NCI-H1092 (cell line): ENCODE measurements at places on chromosomes 2 and 18.

- no peak for DNase-seq
These were observed 3.3 kb downstream of the KLHL29 start for GRCh38 chr2:23388294-23388693.

GRCh38 chr18:8106603-8107002 is 502.6 kb upstream of the RAB12 start:
- DNase-seq = no peak

GRCh38 chr2:241745276-241745675 is 10.8 kb downstream of the D2HGDH start:
- DNase-seq = no peak

DNA sequence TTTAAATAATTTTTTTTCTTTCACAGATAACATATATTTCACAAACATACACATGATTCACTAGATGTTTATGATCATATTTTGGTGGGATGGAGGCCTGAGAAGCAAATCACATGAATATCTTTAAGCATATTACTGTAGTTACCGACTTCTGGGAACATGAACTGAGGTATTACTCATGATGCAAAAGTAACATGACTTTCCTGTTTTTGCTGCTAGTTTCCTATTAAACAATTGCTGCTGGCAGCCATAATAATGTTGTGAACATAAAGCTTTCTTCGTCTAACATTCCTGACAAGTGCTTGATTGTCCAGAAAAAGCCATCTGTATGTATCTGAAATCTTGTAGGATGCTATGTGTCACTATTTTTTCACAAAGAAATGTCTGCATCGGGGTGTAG is 145.4 kb downstream of the MTX2 start:
- no peak for DNase-seq

DNA sequence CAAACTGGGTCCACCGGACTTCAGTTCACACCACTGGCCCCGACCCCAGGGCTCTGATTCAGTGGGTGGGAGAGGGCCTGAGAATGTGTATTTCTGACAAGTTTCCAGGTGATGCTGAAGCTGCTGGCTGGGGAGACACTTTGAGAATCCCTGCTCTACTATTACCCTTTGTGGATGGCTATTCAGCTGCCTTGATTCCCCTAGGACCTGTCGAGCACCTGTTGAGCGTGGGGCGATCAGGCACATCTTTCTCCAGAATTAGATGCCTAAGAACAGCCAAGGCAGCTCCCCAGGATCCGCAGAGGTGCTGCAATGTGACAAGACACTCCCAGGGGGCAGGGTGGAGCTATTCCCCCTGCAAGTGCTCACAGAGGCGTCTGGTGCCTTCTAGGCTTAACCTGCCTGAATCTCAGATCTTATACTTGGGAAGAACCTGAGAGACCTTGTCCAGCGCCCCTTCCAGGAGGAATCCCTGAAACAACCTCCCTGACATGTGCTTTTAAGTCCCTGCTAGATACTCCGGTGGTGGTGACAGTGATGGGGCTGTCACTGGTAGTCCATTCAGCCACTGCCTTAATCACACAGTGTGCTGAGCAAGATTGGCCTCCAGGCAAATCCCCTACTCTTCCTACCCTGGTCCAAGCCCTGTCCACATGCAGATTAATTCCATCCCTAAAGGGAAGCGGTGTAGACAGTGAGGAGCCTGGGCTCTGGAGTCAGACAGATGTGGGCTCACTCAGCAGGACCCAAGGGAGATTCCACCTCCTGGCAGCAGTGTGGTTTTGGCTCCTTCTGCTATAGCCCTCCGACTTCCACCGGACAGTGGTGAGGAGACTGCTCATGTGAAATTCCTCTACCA is 43.4 kb upstream of the OTOF start:
- no peak for DNase-seq

DNA sequence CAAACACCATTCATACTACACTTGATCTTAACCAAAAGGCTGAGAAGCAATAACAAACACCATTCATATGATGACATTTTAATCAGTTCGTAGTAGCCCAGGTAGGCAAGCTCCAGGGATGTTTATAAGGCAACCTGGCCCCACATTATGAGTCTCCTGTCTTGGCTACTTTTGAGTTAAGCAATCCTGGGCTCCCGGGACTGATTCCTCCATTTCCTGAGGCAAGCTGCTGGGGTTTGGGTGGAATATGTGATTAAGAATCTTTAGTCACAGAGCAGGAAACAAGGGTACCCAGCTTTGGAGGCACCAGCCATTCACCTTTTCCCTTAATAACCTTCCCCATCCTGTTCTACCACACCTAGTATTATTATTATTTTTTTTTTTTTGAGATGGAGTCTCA is 24.5 kb upstream of the SPRED2 start:
- no peak for DNase-seq

DNA sequence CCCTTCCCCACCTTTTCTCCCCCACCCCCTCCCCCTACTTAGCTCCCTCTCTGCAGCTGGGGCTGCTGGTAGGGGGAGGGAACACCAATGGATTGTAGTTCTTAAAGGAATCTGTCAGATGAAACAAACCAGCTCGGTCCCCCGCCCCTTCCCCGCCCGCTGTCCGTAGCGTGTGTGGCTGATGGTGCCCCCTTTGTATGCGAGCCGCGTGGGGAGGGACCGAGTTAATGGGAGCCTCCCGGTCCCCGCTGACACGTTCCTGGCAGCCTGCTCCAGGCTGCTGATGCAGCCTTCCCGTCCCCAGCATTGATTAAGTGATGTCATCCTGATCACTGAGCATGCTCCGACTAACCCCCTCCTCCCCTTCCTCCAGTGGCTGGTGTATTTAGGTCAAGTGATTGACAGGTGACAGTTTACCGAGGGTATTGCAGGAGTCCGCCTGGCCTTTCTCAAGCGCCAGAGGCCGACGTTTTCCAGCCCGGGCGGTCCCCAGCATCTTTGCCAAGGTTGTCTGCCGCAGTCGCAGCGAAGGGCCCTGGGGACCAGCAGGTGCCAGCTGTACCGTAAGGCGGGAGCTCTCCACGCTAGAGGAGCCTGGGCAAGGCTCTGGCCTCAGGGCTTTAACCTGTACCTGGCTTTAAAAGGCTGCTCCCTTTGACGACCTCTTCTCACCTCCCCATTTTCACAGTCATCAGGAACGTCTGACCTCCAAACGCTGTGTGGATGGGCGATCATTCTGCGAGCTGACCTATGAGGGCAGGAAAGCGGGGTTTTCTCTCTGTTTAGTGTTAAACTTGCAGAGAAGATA is 1.8 kb downstream of the KIF5C start:
- DNase-seq = peak; percentile 85

GRCh38 chr18:58175786-58176176 is 131.8 kb downstream of the NEDD4L start:
- DNase-seq = peak; percentile 63

- no peak for DNase-seq
These were observed 133.4 kb upstream of the REG3A start for GRCh38 chr2:79292958-79293315.

DNA sequence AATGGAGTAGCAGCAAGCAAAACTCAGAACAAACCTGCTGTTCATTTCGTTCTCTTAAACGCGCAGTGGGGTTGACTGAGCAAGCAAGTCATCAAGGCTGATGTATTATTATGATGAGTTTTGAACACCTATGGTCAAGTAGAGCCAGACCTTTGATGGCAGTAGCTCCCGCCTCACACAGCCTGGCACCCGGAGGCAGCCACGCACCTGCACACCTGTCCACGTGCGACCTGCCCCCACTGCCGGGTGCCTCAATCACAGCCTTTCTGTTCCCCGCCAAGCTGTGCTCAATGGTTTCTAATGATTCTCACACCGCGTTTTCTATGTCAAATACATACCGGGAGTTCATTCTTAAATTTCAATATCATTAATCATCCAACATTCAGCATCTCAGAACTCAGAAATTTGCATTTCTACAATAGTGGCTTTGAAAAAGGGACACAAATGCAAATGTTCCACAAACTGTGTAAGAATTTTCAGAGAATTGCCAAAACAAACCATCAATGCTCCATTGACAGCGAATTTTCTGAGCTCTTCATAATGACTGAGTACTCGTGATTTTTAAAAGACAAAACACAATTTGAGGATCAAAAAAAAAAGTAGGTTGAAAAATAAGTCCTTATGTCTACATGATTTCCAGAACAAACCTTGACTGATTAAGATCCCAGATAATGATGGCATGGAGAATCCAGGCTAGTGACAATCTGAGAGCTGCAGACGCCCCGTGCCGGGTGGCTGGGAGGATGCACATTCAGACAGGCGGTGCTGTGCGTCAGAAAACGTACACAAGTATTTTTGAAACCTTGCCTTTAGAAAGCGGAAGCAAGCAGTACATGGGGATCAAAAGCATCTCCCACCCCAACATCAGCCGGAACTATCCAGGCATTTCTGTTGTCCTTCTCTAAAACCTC is 56.6 kb downstream of the HDAC4 start:
- DNase-seq = no peak

GRCh38 chr18:28176698-28176947 is 307 bp downstream of the CDH2 start:
- DNase-seq = no peak

DNA sequence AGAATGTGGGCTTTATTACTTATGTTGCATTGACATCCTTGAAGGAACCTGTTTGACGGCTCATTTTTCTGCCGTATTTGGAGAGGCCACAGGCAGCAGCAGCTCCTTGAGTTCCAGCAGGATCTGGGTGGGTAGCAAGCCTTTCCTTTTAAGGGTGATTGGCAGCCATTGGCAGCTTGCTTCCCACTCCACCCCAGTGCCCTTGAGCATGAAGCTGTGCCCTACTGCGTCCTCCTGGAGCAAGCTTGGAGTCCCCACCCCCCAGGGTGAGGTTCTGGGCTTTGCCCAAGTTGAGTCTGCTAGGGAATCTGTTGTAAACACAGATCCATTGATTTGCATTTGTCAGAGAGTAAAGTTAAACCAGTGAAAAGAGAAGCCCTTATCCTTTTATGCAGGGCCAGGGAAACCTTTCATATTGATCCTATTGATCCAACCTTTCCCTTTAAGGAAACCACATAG is 9.2 kb downstream of the ONECUT2 start:
- DNase-seq = no peak

DNA sequence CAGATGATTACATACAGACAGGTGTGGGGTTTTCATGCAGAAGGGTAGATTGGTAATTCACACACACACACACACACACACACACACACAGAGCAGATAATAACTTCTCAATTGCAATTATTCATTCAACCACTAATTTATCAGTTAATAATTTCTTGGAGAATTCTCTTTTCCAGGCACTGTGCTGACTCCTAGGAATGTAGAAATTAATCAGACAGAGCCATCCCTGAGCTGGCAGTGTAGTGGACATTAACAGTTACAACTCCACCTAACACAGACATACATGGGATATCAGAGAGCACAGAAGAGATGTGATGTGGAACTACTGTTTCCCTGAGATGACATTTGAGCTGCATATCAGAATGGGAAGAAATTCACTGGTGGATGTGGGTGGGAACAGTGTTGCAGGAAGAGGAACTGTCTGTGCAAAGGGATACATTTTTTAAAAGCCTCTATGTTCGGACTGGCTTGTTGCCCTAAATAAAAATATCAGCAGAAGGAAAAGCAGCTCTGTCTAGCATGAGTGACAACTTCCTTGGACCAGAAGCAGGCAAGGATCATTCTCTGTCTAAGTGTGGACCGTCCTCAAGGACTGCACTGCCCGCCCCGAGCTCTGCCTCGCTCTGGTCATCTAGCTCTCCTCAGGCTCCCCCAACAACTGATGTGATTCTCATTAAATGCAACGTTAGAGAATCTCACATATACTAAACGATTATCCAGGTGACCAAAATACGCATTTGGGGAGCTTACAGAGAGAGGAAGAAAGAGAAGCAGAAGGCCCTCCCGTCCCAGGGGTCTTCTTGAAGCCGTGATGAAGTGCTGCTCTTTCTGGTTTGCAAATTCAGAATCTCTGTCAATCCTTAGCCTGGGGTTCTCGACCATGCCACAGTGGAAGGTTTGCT is 173.4 kb upstream of the TRIB2 start:
- DNase-seq = no peak

GRCh38 chr2:214057986-214058385 is 352.9 kb upstream of the VWC2L start:
- no peak for DNase-seq

GRCh38 chr2:197229509-197230443 is 80.8 kb downstream of the ANKRD44 start:
- no peak for DNase-seq

DNA sequence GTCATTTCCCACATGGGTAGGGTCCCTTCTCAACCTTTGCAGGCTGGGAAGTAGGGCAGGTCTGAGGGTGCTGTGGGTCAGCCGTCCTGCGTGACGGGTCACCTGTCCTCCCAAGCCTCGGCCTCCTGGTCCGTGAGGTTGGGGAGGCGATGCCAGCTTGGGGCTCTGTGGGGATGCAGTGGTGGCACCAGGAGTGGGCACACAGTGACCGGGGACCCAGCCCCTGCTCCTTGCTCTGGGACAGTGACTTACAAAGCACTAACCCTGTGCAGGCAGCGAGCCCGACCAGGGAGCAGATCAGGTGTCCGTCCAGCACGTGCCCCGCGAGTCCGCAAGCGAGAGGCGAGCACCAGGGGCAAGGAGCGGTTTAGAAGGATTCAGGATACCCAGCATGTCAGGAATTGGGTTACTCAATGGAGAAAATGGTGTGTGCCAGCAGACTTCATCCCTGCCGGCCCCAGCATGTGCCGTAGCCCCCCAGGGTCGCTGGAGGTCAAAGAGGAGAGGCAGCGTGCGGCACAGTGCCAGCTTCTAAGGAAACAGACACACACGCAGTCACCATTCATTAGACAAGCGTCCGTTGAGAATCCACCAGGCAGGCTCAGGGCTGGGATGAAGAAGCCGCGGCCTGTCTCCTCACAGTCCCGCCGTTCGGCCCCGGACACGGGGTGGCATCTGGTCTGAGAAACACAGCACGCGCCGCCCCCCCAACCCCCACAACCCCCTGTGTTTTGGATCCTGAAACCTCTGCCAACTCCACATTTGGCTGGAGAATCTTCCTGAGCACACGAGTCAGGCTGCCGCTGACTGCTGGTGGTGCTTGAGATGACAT is 11.7 kb downstream of the COLEC11 start:
- no peak for DNase-seq

DNA sequence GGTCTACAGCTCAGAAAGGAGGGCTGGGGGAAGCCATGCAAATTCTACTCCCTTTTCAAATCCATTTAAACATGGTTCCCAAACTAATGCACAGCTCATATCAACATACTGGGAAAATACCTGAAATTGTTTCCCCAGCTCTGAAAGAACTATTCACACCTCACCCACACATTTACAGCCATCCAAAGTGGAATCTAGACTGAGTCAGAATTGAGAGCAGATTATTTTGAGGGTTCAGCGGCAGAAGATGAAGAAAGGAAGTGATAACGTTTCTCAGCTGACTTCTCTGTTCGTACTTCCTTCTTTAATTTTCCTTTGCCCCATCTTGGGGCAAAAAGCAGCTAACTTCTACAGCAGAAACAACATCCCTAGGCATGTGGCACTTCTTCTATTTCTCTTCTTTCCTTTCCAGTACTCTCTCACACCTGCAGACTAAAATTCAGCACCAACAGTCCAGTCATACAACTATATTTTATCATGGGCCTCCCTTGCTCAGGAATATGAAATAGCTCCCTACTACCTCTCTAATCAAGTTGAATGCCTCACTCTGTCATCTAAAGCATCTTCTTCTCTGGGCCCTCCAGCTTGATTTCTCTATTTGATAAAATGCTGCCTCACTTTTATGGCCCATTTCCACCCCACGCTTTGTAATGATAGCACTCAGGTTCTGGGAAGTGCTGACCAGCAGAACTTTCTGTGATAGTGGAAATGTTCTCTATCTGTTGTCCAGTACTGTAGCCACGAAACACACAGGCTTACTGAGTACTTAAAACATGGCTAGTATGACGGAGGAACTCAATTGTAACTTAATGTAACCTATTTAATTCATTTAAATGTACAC is 35.9 kb downstream of the ARHGAP25 start:
- DNase-seq = no peak

- no peak for DNase-seq
These were observed 316.1 kb upstream of the MYT1L start for GRCh38 chr2:2647141-2647541.
